ENCODE measurements at places on chromosomes 5 and 9. TPM values are rescaled to one million over a fixed set of nuclear protein-coding genes. Genes with fewer than 3 reads are reported as not detected.

Gene PCDHB12
- total RNA-seq, result not detected

Gene TRIP13
- total RNA-seq, result 71.3 TPM

Gene SLC6A18
- not detected for total RNA-seq

Gene GABRA6
- not detected for total RNA-seq

Gene PCDHGC4
- not detected for total RNA-seq

Gene IL17B
- not detected for total RNA-seq

Gene UBTD2
- total RNA-seq, result 12.8 TPM

Gene PCDHB8
- total RNA-seq, result 0.19 TPM
